ENCODE measurements at places on chromosomes 6 and 20.

- DNase-seq: no peak
Observed at GRCh38 chr20:43243672-43244269, 54.1 kb upstream of the PTPRT start.

DNA sequence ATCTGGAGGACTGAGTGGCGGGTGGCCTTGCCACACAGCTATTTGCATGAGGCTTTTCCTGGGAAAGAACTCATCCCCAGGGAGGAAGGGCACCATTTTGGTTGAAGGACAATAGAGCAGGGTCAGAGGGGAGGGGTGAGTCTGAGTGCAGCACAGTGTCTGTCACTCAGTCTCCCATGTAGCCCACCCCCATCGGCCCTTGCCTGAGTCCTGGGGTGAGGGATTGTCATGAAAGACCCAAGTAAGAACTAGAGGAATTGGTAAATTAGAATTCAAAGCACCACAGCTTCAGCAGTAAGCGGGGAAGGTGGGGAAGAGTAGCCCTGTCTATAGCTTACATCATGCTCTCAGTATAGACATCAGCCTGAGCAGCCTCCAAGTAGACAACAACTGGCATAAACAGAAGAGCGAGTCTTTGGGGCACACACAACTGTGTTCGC lies 90.4 kb upstream of the TMEM30A start:
- DNase-seq: no peak

DNA sequence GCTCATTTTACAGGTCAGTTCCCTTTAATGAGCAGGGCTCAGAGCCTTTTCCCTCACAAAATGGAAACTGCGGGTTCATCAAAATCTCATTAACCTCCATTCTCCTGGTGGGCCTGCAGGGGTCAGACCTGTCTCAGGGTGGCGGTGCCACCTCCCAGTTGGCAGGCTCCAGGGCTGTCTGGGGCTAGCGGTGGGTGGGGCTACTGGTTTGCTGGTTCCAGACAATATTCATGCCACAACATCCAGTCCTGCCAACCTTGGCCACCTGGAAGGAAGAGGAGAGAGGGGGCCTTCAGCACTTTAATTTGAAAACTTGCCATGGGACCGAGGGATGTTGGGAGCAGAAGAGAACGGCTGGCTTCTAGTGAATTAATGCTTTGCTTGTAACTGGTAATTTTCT lies 41.9 kb upstream of the CTNNBL1 start:
- no peak for DNase-seq

GRCh38 chr6:54718541-54719023 lies 128.0 kb upstream of the FAM83B start:
- no peak for DNase-seq

GRCh38 chr20:15817351-15817750 lies 755.9 kb downstream of the KIF16B start:
- DNase-seq: no peak

DNA sequence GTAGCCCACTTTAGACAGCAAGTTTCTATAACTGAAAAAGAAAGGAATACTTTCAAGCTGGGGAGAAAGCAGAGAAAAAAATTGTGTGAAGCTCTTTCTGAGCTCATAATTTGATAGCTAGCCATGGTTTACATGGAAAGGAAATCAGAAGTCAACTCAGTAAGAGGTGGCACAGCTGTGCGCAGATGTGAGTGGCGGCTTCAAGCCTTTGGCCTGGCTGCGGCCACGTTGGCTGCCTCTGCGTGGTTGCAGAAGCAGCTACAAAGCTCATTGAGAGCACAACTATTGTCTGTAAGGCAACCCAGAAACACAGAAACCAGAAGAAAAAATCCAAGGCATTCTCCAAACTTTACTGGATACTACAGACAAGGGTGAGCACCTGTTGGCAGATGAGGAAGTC lies 136.9 kb downstream of the SASH1 start:
- no peak for DNase-seq

DNA sequence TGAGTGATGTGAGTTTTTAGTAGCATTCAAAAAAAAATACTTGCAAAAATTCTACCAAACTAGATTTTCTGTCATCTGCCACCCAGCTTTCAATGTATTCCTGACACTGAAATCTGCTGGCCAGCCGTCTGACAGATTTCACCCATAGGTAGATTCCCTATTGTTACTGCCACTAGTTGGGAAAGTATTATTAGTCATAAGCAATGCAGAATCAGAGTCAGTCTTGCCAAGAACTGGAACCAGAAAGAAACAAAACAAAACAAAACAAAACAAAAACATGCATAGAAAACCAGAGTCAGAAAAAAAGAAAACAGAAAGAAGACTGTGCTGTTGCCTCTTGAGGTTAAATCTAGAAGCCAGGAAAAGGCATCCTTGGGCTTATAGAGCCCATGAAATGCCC lies 293.1 kb upstream of the KCNQ5 start:
- DNase-seq: no peak

GRCh38 chr6:137816133-137816579 lies 50.9 kb upstream of the TNFAIP3 start:
- no peak for DNase-seq

- no peak for DNase-seq
Observed at GRCh38 chr20:1264727-1265126, 1.4 kb upstream of the SNPH start.

DNA sequence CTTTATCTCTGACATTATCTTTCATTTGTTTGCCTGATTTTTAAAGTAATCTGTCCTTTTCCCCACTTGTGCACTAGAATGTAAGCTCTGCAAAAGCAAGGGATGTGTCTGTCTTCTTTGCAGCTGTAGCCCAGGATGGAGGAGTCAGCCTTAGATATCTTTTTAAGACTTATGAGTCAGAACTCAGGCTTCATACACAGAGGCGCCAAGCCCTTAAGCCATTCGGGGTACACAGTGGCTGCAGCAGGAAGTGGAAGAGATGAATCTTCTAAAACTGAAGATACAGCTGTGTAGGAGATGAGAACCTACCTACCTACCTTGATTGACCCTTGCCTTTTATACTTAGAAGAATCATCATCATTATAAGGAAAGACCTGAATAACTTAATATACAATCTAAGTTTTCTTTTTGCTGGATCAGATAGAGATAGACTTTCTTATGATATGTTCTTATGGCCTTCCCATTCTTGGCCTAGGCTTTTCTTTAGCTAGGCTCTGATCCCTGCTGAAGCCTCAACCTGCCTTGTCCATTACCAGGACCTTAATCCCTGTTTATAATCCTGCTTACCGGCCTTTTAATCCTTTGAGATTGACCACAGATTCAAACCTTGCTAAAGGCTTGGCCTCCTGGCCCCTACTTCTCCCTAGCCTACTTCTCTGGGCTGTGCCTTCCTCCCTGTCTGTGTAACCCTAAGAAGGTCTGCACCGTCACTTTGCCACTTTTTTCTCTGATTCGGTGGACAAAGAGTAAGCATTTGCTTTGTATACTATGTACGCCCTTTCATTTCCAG lies 304.5 kb downstream of the PRL start:
- no peak for DNase-seq

DNA sequence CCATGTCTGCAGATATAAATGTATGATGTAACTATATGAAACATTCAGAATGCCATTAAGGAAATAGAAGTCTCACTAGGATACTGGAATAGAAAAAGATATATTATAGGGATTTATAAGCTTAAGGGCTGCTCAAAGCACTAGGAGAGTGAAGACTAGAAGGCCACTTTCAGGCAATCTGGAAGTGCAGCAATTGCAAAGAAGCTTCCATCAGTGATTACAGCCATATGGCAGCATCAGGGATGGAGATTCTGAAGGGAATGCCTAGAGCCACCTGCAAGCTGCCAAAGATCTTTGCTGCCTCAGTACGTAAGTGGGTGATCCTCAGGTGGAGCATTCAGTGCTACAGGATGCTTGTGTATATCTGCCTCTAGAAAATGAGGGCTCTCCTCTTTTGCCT lies 796.2 kb upstream of the EPHA7 start:
- DNase-seq: no peak

- DNase-seq: no peak
Observed at GRCh38 chr6:107697682-107698081, 126.4 kb downstream of the SCML4 start.

- no peak for DNase-seq
Observed at GRCh38 chr20:37492096-37492625, 28.9 kb upstream of the NNAT start.

GRCh38 chr6:165178056-165178455 lies 131.3 kb downstream of the C6orf118 start:
- no peak for DNase-seq

DNA sequence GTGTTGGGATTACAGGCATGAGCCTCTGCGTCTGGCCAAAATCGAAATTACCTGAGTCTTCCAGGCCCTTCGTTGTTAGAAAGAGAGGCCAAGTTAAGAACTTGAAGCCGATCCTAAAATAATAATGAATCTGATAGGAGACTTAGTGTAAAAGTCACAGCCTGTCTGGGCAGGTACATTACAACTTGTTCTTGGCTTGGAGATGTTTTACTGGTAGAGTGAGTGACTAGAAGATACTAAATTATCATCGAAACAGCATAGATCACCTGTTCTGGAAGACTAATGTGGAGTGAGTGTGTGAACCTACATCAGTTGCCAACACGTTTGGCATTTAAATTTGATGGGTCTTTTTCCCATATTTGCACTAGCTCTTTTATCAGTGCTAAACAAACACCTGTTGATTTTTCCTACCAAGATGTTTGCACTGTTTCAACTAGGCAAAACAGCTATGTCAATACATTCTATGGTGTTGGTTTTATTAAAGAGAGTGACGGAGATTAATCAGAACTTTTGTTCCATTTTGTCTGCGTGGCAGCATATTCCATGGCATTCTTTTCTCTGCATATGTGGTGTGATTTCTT lies 4.6 kb upstream of the TMEM217 start:
- DNase-seq: no peak

GRCh38 chr6:5707281-5708045 lies 299.3 kb downstream of the NRN1 start:
- DNase-seq: no peak

- no peak for DNase-seq
Observed at GRCh38 chr20:20184149-20184548, 131.8 kb downstream of the CFAP61 start.

DNA sequence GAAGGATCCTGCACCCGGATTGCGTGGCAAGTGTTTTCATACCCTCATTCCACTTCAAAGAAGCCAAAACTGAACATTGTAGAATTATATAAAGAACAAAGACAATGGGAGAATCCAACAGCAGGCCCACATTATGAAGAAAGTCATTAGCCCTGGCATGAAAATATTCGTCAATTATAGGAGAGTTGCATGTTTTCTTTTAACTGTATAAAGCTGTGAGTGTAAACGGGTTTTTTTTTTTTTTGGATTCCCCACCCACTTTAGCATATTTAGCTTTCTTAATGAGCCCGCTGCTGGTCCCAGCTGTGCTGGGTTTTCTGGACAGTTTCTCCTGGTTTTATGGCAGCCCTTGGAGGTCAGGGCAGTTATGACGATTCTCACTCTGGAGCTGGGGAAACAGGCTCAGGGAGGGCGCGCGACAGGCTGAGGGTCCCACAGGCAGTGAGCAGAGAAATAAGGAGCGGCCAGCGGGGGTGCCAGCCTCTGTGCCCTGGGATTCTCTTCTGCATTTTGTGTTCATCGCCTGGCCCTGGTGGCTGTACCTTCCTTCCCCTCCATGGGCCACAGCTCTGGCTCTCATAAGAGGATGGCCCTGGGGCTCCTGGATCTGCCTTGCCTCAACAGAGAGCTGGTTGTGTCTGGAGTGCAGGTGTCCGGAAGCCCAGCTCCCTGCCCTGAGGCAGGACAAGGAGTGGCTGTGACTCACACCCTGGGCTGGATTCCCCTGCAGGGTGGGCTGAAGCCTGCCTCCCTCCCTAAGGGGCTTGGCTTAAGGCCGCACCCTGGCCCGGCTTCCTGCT lies 24.1 kb upstream of the SULF2 start:
- DNase-seq: no peak

DNA sequence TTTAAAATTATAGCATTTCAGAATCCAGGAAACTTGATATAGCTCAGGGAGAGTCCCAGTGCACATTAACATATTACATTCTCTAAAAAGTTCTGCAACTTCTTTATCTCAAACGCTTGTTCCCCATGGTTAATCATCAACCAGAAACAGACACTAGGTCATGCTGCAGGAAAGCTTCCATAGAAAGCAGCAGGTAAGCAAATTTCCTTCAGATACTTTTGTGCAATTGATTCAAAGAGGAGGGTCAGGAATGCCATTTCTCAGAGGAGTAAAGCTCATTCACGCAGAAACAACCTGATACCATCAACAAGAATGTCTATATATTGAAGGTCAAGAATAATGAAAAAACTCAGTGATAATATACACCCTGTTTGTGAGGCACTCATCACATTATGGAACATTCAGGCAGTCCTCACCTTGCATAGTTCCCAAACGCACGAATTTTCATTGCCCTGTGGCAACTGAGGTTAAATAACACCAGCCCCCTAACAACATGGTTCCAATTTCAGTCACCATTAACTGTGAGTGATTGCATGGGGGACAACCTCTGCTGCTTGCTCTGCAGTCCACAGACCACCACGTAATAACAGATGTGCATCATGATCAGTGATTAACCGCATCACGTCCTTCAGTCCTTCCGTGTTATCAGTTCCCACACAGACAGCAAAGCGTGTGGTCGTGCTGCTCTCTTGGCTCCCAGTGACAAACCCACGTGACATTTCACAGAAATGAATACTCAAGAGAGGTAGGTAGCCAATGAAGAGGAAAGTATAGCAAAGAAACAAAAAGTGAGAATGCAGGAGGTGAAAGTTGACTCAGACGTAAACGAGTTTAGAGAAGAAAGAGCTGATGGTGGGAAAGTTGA lies 95.7 kb downstream of the LY86 start:
- no peak for DNase-seq

- no peak for DNase-seq
Observed at GRCh38 chr6:163739408-163739725, 324.8 kb downstream of the QKI start.

DNA sequence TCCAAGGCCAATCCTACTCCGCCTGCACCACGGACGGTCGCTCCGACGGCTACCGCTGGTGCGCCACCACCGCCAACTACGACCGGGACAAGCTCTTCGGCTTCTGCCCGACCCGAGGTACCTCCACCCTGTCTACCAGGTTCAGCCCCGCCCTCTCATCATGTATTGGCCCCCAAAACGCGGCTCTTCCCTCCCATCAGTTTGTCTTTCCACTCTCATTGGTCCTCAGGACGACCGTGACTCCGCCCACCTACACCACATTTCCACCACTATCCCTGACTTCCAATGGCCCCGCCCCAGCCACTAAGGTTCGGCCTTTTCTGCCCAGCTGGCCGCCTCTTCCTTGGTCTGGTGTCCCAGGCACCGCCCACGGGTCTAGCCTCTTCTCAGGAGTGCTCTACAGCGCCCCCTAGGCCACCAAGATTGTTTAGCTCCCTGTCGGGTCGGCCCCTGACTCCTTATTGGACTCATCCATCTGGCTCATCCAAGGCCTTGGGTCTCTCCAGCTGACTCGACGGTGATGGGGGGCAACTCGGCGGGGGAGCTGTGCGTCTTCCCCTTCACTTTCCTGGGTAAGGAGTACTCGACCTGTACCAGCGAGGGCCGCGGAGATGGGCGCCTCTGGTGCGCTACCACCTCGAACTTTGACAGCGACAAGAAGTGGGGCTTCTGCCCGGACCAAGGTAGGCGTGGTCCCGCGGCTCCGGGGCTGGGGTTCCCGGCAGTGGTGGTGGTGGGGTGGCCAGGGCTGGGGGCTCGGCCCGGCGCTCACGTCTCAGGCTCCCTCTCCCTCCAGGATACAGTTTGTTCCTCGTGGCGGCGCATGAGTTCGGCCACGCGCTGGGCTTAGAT lies 3.1 kb downstream of the MMP9 start:
- DNase-seq: no peak

All from T follicular helper cell (primary cell).